ENCODE measurements at places on chromosomes 4 and X. TPM values are rescaled to one million over a fixed set of nuclear protein-coding genes. Genes with fewer than 3 reads are reported as not detected.

The FHL1 gene
- total RNA-seq: 255 TPM

GRCh38 chr4:123133397-123134050 lies 211.1 kb upstream of the NUDT6 start:
- DNase-seq: no peak

DNA sequence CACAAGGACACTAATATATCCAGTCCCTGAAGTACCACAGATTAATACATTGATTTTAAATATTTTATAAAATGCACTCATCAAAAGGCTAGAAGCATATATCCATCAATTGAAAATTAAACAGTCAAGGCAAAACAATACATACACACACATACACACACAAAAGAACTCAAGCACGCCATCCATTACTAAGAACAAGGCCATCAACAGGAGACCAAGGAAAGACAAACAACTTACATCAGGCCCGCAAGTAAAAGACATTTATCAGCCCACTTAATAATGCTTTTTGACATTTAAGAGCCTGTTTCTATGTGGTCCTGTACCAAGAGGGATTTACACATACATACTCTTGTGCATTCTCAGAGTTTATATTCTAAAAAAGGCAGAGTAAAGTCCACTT lies 50.0 kb upstream of the ZNF827 start:
- no peak for DNase-seq

DNA sequence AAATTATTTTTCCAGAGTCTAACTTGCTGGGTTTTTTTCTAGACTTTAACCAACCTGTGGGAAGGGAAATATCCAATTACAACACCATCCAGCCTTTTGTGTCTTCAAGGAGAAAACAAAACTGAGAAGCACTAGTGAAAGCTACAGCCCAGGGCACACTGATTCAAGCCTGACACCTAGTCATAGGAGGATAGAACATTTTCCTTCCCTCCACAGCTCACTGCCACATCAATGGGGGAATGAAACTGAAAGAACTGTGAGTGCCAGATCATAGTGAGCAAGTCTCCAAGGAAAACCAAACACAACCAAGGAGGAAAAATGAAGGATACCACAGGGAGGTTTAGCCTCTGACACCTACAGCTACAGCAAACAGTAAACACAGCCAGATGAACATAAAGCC lies 43.3 kb upstream of the MAGEA8 start:
- no peak for DNase-seq

Data from right cardiac atrium (tissue), 5 donors.